ENCODE measurements at places on chromosomes 6 and 20. TPM values are rescaled to one million over a fixed set of nuclear protein-coding genes. Genes with fewer than 3 reads are reported as not detected.

The ALDH8A1 gene
- 2.3 TPM for total RNA-seq

The CTSZ gene
- 123 TPM for total RNA-seq

The PLEKHG1 gene
- 6.2 TPM for total RNA-seq

The ANKS1A gene
- total RNA-seq = 19.6 TPM

All from melanocyte of skin (primary cell).